ENCODE measurements at places on chromosomes 12 and 14.

DNA sequence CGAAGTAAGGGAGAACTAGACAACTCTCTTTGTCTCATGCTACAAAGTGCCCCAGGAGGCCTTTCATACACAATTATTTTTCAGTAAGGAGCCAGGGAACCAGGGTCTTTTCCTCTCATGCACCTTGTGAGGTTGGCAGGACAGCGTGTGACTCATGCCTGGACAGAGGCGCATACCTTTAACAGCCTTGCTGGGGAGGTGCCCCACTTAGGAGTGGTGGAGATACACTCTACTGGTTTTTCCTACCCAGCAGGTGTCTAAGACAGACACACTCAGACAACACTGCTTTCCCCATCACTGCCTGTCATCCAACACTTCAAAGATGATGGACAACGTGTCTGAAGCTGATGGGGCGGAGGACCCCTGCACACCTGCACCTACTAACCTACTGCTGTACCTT lies 49.1 kb downstream of the B4GALNT3 start:
- H3K27ac ChIP-seq, result no peak overlapping the region
- H3K4me1 ChIP-seq, result no peaks in the 10 kb centered on the region
- no peaks in the 10 kb centered on the region for H3K36me3 ChIP-seq
- H3K4me3 ChIP-seq, result no peak overlapping the region
- H3K27me3 ChIP-seq, result no peaks in the 10 kb centered on the region

DNA sequence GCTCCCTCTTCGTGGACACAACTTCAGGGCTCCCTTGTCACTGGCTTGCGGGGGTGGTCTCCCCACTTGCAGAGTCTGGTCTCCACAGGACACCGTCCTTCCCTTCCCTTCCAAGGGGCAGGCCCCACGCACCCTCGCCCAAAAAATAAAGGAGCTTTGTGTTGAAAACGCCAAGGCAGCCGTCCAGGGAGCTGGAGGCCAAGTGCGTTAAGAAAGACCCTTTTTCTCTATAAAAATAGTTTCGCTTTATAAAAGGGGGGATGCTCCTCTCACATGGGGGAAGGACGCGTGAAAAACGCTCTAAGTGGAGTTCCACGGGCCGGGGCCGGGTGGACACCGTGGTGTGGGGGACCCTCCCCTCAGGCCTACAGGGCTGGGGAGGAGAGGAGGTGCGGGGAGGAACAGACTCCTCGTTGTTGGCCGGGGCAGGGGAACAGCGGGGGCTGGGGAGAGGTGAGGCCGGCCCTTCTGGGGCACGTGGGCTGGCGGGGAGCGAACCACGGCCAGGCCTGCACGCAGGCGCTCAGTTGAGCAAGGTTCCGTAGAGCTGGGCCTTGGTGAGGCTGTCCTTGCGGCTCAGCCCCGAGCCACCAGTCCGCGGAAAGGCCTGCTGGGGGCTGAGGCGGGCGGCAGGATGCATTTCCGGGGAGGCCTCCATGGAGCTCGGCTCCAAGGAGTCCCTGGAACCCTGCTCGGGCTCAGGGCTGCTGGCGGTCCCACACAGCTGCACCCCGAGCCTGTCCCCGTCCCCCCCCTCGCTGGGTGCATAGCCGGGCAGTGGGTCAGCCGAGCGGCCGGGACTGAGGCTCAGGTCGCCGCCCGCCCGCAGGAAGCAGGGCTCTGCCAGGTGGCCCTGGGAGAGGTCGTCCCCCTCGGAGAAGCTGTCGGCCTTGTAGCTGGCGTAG lies 49.5 kb downstream of the BEGAIN start:
- no peaks in the 10 kb centered on the region for H3K27me3 ChIP-seq
- no peaks in the 10 kb centered on the region for H3K36me3 ChIP-seq
- no peak for DNase-seq

- H3K36me3 ChIP-seq, result no peaks in the 10 kb centered on the region
- H3K27me3 ChIP-seq, result no peaks in the 10 kb centered on the region
- no peaks in the 10 kb centered on the region for H3K4me1 ChIP-seq
- no peak overlapping the region for H3K27ac ChIP-seq
- no peak overlapping the region for H3K4me3 ChIP-seq
- no peak for DNase-seq
These were observed 13.8 kb upstream of the KCNJ8 start for GRCh38 chr12:21788089-21788983.

DNA sequence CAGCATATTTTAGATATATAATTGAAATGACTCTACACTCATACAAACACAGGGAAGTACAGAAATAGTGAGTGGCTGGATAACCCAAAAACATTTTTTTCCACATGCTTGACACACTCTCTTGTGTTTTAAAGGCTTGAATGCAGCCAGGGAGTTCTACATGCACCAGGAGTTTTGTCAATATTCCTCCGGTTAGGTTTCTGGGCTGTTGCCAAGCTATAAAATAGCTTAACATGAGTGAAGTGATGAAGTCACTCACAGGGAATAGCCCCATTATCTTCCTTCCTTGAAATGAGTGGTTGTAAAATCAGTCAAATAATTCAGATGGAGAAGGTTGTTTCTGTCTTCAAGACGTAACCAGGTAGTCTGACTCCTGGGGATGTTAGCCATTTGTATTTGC lies 582.7 kb downstream of the SLC6A15 start:
- H3K4me1 ChIP-seq, result no peaks in the 10 kb centered on the region
- H3K27me3 ChIP-seq, result no peaks in the 10 kb centered on the region

DNA sequence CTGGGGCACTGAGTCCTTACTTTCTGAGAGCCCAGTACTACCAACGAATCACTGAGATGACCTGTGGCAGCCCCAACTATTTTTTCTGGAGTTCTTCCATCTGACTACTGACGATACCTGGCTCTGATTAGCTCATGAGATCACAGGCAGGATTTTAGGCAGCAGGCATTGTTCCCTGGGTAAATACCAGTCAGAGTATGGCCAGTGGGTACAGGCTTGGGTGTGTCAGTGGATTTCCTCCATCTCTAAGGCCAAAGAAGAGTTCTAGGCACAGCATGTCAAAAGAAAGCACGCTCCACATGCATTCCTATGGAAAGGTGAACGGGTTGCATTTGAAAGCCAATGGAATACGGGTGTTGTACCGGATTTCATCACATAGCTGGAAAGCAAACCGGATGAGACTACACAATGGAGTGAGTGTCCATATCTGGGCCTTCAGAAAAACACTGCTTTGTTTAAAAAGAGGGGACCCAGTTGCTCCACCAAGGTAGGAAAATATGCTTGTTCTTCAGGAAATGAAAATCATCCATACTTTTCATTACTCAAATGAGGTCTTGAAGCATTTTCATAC lies 55.0 kb downstream of the PAX9 start:
- H3K36me3 ChIP-seq, result no peaks in the 10 kb centered on the region
- no peaks in the 10 kb centered on the region for H3K27me3 ChIP-seq
- no peak overlapping the region for H3K27ac ChIP-seq
- no peaks in the 10 kb centered on the region for H3K4me1 ChIP-seq

DNA sequence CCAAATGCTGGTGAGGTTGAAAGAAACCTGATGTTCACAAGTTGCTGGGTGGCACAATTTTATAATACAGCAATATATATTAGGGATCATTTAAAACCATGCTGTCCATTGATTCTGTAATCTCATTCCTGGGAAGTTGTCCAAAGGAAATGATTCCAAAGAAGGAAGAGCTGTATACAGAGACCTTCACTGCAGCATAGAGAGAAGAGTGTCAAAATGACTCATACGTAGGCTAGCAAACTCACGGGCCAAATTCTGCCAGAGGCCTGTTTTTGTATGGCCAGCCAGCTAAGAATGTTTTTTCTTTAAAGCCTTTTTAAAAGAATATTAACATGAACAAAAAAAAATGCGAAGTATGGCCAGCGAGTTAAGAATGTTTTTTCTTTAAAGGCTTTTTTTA lies 69.2 kb upstream of the MED13L start:
- H3K4me1 ChIP-seq, result peaks cover 17% of the 10 kb centered on the region
- H3K27ac ChIP-seq, result no peak overlapping the region
- no peak overlapping the region for H3K4me3 ChIP-seq
- no peak for DNase-seq
- H3K36me3 ChIP-seq, result no peaks in the 10 kb centered on the region
- H3K27me3 ChIP-seq, result no peaks in the 10 kb centered on the region

Measured in MM.1S (cell line).